MV-4-11 (cell line): ENCODE measurements at places on chromosomes 5 and 9.
A peak's percentile ranks its signal among the peaks of the same experiment; 100 is the strongest.

DNA sequence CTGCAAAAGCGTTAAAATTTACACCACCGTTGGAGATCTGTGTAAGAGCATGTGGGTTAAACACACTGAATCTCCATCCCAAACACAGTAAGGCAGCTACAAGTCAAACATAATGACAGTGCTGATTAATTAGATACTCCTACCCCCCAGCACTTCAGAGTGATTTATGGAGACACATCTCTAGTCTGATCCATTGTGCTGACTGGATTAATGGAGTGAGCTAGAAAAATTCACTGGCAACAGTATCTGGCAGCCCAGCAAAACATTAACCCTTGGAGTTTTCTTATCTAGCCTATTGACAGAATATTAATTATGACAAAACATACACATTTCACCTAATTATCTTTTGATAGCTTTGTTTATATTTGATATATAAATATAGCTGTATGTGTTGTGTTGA is 188.6 kb upstream of the ISL1 start:
- DNase-seq: no peak

DNA sequence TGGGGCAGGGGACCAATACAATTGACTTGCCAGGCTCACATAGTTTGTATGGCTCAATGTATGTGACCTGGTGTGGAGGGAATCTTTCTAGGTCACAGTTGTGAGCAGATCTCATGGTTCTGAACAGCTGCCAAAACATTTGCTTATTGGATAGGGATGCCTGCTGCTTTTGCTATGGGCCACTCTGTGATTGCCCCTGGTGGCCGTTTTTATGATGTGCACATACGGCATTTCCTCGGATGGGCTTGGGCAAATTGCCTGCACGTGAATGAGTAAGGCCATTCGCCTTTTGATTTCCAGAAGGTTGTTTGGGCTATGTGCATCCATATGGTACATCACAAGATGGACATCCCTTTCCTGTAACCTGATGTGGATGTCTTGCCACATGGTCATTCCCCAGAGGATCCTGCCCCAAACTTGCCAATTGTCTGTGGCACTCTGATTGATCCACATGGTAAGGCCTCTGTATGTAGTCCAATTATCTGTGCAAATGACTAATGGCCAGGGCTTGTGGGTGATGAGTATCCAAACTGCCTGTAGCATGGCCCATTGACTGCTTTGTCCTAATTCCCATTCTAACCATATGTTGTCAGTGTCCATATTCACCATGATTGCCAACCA is 10.7 kb upstream of the SLC22A4 start:
- no peak for DNase-seq

DNA sequence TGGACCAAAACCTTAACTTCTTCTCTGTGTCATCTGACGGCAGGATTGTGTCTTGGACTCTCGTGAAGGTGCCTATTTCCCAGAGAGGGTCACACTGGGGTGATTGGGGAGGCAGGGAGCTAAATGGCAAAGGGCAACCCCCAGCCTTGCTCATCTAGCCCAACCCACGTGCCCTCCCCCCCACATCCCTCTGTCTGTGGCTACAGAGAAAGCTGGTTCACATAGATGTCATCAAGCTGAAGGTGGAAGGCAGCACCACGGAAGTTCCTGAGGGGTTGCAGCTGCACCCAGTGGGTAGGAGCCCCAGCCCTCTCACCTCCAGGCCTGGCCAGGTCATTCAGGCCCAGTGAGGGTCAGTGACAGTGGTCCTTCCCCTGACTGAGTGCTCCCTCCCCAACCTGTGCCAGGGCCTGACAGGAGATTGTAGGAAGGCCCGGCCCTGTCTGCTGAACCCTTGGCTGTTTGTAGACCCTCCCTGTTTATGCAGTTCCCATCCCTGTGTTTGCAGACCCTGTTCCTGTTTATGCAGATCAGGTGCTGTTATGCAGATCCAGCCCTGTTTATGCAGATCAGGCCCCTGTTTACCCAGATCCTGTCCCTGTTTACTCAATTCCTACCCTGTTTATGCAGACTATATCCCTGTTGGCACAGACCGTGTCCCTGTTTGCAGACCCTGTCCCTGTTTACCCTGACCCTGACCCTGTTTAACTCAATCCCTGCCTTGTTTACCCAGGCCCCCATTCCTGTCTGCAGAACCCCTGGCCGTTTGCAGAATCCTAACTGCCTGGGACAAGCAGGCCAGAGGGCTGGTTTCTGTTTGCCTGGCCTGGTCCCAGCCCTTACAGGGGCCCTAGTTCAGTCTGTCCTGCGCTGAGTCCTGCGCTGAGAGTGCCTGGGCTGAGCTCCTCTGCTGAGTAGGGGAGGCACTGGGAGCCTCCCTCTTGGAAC is 10.4 kb downstream of the ENHO start:
- no peak for DNase-seq

GRCh38 chr9:125579030-125579932 is 127.7 kb downstream of the MAPKAP1 start:
- DNase-seq: no peak

DNA sequence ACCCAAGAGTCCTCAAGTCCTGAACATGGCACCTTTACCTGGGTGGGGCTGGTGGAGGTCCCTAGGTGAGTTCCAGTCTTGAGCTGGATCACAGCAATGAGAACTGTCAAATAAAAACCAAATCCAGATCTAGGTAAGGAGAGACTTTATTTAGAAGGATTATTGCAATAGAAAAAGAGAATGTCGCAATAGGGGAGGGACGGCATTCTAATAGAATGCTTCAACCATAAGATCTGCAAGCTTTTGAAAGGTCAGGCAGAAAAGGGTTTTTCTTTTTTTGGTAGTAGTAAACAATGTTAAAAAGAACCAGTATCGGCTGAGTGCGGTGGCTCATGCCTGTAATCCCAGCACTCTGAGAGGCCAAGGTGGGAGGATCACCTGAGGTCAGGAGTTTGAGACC is 5.2 kb upstream of the GCNT1 start:
- DNase-seq: peak; percentile 15

- no peak for DNase-seq
These were observed 701 bp upstream of the LMX1B start for GRCh38 chr9:126612813-126613641.
